ENCODE measurements at places on chromosomes 13 and 19. TPM values are rescaled to one million over a fixed set of nuclear protein-coding genes. Genes with fewer than 3 reads are reported as not detected.

FEM1A gene
- 7.7 TPM for total RNA-seq

SKA3 gene
- 0.86 TPM for total RNA-seq

KL gene
- 2.4 TPM for total RNA-seq

KLK15 gene
- total RNA-seq: not detected

NALCN gene
- 18.9 TPM for total RNA-seq

KIR3DL1 gene
- not detected for total RNA-seq

FLT1 gene
- total RNA-seq: 32.0 TPM

ZNF701 gene
- total RNA-seq: 16.0 TPM

JSRP1 gene
- not detected for total RNA-seq

NTN5 gene
- total RNA-seq: 0.38 TPM

ZNF729 gene
- total RNA-seq: not detected

GAS6 gene
- total RNA-seq: 201 TPM

NLRP11 gene
- not detected for total RNA-seq

TEX26 gene
- 0.56 TPM for total RNA-seq

METTL21C gene
- total RNA-seq: not detected

GJB2 gene
- total RNA-seq: 0.14 TPM

RB1 gene
- total RNA-seq: 35.9 TPM

SYT3 gene
- 0.74 TPM for total RNA-seq

CYP2S1 gene
- 1.4 TPM for total RNA-seq

EHD2 gene
- total RNA-seq: 235 TPM

FCAR gene
- total RNA-seq: 2.0 TPM

DCT gene
- total RNA-seq: 0.19 TPM
